ENCODE measurements at places on chromosomes 16 and 17. TPM values are rescaled to one million over a fixed set of nuclear protein-coding genes. Genes with fewer than 3 reads are reported as not detected.

The RBFOX1 gene
- 0.68 TPM for total RNA-seq

The SLC9A5 gene
- total RNA-seq, result 15.7 TPM

The HOXB13 gene
- total RNA-seq, result not detected

The CHST5 gene
- 0.55 TPM for total RNA-seq

The MT1E gene
- total RNA-seq, result 55.4 TPM

The CTRB1 gene
- total RNA-seq, result not detected

- no peak for DNase-seq
Observed at GRCh38 chr17:8333281-8333680, 6.4 kb upstream of the ODF4 start.

DNA sequence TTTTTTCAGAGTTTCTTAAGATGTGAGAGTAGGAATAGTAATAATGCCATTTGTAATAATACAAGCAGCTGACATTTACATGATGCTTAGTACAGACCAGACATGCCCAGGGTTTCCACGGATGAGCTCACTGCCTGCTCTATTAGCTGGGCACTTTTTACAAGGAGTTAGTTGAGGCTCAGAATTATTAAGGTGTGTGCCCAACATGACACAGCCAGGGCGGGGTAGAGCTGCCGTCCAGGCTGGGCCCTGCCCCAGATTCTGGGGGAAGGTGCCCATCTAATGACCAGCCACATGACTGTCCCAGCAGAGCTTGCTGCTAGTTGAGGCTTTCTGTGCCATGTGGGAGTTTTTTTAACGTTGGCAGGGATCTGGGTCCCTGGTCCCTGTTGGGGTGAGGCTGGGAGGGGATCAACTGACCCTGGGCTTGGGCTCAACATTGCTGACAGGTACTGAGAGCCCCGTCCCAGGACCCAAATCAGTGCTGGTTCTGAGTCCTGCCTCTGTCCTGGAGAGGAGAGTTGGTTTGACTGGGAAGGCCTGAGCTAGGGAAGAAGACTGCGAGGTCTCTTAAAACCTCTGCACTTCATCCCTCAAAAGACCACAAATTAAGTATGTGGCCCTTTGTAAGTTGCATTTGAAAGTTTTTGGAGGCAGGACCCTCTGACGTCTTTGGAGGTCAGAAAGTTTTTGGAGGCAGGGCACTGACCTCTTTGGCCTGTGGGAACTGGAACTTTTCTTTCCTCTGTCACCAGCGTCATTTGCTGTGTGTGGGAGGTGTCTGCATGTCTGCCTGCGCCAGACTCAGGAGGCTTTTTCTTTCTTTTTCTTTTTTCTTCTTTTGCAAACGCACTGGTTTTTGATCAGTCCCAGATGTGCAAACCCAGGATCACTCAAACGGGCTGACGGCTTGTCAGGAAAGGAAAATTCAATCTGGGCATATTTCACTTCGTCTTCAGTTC is 2.2 kb downstream of the CRISPLD2 start:
- DNase-seq, result peak; percentile 70

GRCh38 chr17:64442541-64442971 is 6.4 kb upstream of the MILR1 start:
- DNase-seq, result no peak

DNA sequence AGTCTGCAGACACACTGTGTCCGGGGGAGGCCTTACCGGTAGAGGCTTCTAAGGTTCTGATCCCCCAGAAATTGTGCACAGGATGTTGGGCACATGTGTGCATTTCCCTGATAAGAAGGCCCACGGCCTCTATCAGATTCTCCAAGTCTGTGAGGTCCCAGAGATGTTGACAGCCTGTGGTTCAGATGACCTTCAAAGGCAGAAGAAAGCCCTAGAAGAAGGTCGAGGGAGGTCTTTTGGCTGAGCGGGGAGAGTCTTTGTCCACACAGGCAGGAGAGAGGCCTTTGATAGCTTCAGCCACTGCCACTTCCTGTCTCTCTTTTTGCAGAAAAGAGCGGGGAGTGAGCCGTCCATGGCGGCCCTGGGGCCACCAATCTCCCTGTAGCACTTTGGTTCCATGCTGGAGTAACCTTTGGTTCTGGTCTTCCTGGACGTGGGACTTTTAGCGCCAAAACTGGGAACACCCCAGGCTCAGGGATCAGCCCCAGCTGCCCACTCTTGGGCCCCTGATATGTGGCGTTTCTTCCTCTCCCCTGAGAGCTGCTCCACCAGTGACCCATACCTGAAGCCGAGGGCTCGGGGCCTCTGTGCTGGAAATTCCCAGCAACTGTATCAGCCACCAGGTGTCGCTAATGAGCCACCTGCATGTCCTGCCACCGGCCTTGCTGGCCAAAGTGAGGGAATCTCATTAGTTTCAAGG is 28.1 kb upstream of the LGALS9 start:
- DNase-seq, result peak; percentile 86

GRCh38 chr17:57356153-57356718 is 99.9 kb downstream of the MSI2 start:
- peak; percentile 32 for DNase-seq

DNA sequence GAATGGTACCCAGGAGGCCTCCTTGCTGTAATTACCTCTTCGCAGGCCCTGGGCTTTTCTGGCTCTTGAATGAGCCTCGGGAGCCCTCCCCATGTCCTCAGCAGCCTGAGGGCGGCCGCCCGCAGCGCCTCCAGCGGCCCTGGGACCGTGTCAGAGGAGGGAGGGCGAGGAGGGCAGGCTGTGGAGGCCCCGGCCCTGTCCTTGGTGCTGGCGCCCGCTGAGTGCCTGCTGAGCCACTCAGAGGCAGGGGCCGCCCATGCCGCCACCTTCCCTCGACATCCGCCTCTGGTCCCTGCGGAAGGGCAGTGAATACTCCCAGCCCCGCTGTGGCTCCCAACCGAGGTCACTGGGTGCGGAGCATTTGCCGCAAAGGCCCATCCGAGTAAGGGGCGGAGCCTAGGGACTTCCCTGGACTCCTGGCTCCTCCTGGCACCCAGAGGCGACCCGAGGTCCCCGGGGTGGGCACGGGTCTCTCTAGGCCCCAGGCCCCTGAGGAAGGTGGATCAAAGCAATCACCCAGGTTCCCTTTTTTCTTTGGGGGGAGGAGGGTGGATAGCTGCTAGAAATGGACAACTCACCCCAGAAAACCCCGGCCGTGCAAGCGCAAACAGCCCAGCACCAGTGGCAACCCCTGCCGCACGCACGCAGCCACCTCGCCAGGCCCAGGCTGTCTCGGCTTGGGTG is 2.8 kb downstream of the RBFOX3 start:
- peak; percentile 29 for DNase-seq

DNA sequence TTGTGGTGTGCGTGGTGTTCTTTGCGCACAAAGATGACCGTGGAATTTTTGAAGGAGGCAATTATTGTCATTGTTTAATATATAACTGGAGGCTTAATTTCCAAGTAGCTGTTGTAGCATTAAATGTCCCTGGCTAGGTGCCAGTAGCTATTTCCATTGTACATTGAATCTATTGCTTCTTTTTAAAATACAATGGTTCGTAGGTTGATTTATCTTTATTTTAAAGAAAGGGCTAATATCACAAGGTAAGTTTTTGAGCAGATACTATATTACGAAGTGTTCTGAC is 127.1 kb downstream of the RPTOR start:
- DNase-seq, result no peak

- no peak for DNase-seq
Observed at GRCh38 chr16:67872131-67872630, 671 bp upstream of the EDC4 start.

DNA sequence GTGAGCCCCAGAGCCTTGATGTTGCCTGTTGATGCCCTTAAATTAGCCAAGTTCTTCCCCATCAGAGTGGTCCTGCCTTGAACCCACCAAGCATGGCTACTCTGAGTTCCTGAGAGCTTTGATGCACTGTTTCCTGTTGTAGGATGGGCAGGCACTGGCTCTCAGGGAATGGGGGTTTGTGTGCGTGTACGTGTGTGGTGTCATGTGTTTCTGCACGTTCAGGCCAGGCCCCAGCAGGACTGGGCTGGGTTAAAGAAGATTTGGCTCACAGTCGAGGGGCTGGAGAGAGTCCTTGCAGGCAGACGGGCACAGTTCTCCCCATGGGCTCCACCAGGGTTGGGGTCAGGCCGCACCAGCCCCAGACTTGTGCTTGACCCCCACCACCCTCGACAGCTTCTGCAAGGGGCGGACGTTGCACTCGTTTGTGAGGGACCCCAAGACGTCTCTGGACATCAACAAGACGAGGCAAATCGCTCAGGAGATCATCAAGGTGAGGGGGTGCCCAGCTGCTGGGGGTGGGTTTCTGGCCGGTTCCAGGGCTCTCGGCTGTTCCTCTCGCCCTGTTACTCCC is 23.4 kb upstream of the LGALS9 start:
- DNase-seq, result no peak

- DNase-seq, result peak; percentile 59
Observed at GRCh38 chr17:82866590-82867191, 26.9 kb upstream of the ZNF750 start.

DNA sequence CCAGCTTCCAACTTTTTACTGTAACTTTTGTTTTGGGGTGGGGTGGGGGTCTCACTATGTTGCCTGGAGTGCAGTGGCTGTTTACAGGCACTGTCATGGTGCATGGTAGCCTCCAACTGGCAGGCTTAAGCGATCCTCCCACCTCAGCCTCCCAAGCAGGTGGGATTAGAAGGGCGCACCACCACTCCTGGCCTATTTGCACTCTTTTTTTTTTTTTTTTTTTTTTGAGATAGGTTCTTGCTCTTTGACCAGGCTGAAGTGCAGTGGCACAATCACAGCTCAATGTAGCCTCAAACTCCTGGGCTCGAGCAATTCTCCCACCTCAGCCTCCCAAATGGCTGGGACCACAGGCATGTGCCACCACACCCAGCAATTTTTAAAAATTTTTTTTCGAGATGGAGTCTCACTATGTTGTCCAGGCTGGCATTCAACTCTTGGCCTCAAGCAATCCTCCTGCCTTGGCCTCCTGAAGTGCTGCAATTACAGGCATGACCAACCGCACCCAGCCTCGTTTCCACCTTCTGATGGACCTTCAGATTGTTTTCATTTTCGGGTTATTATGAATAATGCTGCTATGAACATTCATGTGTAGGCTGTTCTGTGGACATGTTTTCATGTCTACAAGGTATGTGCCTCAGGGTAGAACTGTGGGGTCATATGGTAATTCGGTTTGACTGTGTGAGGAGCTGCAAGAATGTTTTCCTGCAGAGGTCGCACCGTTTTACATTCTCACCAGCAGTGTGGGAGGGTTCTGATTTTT is 10.9 kb downstream of the TRAP1 start:
- DNase-seq, result no peak

DNA sequence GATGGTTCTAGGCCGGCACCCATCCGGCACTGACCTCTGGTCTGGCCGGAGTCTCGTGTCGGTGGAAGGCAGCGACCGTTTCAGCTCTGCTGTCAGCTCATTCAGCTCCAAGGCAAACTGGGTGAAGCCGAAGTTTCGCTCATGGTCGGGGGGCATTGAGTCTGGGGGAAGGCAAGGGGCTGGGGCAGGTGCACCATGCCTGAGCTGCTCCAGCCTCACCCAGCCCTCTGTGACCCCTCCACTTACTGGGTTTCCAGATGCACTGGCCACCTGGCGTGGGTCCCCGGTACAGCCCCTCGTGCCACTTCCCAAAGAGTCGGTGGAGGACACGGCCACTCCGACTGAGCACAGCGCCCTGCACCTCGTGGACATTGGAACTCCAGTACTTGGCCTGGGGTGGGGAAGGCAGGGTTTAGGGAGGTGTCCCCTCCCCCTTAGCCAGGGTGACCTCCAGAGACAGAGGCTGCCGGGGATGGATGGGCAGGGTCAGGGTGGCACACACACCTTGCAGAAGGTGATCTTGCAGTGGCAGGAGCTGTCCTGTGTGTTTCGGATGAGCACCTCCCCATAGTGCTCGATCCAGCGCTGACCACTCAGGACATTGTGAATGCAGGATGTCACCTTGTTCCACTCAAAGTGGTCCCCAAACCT is 12.6 kb downstream of the OSBPL7 start:
- DNase-seq, result no peak

- DNase-seq, result no peak
Observed at GRCh38 chr16:83738923-83739503, 68.8 kb upstream of the HSBP1 start.

- no peak for DNase-seq
Observed at GRCh38 chr17:39530513-39530912, 69.2 kb downstream of the CDK12 start.

GRCh38 chr16:76956394-76956793 is 234.6 kb upstream of the MON1B start:
- DNase-seq, result no peak

- no peak for DNase-seq
Observed at GRCh38 chr17:57016764-57017116, 38.8 kb downstream of the SCPEP1 start.

DNA sequence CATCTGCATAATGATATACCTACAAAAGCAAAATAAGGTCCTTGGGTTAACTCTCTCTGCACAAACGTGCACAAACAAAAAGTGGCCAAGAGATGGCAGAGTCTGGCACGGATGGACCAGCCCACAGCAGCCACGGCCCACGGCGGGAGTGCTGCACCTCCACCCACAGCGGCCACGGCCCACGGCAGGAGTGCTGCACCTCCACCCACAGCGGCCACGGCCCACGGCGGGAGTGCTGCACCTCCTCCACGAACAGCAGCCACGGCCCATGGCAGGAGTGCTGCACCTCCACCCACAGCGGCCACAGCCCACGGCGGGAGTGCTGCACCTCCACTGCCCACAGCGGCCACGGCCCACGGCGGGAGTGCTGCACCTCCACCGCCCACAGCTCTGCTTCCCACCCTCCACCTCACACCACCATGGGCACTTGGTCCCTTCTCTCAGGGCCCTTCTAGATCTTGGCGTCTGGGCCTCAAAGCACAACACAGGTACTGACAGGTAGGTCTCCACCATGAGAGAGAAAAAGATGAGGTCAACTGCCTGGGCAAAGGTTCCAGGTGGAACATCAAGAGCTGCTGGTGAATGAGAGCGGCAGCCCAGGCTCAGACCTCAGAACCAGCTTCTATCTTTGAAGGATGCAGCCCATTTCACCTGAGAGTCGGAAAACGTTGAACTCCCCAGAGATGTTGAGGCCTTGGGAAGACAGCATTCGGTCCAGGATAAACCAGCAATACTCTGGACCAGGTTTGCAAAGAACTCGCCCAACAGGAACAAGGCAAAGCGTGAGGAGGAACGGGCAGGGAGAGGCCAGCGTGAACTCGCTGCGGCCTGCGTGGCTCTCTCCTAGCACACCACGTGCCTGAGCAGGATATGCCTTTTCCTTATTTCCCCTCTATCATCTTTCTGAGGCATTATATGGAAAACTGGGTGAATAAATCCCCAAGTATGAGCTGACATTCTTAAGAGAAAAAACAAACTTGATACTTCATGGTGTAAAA is 124.5 kb downstream of the ZNF778 start:
- no peak for DNase-seq
